ENCODE measurements at places on chromosomes 7 and 10. TPM values are rescaled to one million over a fixed set of nuclear protein-coding genes. Genes with fewer than 3 reads are reported as not detected.

The STEAP4 gene
- total RNA-seq: not detected

The OR2AE1 gene
- 0.36 TPM for total RNA-seq

The RNF32 gene
- not detected for total RNA-seq

The EFCAB10 gene
- not detected for total RNA-seq

The ABCB1 gene
- total RNA-seq: 11.1 TPM

The DNAH11 gene
- total RNA-seq: 0.05 TPM

The NXPH1 gene
- total RNA-seq: not detected

The MYOZ1 gene
- total RNA-seq: not detected

The RSPH10B gene
- 0.64 TPM for total RNA-seq

The SP4 gene
- total RNA-seq: 19.9 TPM
